Activated naive CD4-positive, alpha-beta T cell treated with anti-CD3 and anti-CD28 coated beads, Interleukin-2, amount 10 ng/mL, durations not matched to agents 7 days and 5 days (primary cell): ENCODE measurements at places on chromosomes 5 and 9.

GRCh38 chr5:96659170-96659569 lies 3.0 kb upstream of the CAST start:
- no peak for DNase-seq

DNA sequence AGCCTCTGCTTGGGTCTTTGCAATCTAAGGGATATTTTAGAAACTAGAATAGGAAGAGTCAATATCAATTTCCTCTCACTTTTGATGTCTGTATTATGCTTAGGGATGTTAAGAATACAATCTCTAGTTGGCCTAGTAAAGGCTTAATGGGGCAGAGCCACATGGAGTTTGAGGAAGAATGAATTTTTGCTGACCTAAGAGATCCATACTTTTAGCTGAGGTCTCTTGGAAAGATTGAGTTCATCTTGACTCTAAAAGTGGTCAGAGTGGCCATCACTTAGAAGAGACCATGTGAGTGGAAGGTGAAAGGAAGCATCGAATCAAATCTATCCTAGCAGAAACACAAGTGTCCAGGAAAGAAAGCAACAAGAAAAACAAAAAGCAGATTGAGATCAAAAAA lies 92.2 kb upstream of the SLC28A3 start:
- DNase-seq, result no peak

- DNase-seq, result no peak
Measured at GRCh38 chr9:103458826-103459225, 463.7 kb downstream of the CYLC2 start.

GRCh38 chr5:159564031-159564430 lies 233.7 kb upstream of the IL12B start:
- DNase-seq, result no peak

DNA sequence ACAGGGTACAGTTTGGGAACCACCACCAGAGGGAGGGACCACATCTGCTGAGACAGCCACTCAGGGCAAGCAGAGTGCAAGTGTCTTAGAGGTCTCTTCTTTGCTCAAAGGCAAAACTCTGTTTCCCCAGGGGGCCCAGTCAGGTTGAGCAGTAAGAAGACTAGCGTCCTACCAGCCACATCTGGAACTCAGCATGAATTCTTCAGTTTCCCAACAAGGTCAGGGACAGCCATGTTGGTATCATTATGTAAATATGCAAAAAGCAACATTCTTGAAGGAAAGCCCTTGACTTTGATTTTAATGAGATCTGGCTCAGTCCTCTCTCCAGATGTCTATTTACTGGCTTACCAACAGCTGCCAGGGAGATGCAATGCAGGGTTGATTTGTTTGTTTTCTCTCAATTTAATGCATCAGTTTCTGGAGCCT lies 46.7 kb downstream of the TGFBI start:
- DNase-seq, result no peak

GRCh38 chr5:137921931-137922330 lies 32.7 kb downstream of the PKD2L2 start:
- DNase-seq, result no peak

GRCh38 chr5:136034984-136035383 lies 6.2 kb downstream of the TGFBI start:
- no peak for DNase-seq

DNA sequence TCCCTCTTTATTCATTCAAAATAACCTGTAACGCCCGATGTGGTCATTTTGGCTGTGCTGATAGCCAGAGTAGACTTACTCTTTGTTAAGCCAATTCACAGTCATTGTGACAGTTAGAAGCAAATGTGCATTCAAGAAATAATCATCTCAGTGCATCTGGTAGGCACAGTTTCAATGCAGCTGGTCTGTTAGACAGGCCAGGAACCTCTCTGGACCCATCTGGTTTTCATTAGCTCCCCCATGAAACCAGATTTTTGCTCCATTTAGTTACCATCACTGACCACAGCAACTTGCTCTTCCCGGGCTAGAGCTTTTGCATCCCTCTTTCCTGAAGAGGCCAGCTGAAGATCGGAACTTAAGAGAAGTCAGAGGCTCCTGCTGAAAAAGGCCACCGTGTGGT lies 284.2 kb downstream of the NSG2 start:
- DNase-seq, result no peak

DNA sequence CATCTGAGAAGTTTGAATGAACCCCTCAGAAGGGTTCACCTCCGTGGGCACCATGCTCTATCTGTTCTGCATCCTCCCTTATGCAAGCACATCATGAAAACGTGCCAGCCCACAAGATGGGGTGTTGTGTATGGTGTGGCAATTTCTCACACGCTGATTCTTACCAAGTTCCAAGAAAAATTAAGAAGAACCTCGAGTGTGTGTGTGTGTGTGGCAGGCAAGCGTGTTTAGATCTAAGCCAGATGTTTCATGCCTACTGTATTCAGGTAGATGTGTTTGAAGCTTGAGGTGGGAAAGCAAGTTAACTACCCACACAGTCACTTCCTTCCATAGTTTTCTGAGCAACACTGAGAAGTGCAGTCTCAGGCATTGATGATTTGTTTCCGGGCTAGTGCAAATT lies 77.7 kb upstream of the GNA14 start:
- peak; percentile 44 for DNase-seq

- no peak for DNase-seq
Measured at GRCh38 chr5:57559110-57559635, 76.6 kb upstream of the ACTBL2 start.
